ENCODE measurements at places on chromosomes 12 and 14.

GRCh38 chr14:54317391-54317790 is 79.4 kb upstream of the CDKN3 start:
- DNase-seq = no peak

DNA sequence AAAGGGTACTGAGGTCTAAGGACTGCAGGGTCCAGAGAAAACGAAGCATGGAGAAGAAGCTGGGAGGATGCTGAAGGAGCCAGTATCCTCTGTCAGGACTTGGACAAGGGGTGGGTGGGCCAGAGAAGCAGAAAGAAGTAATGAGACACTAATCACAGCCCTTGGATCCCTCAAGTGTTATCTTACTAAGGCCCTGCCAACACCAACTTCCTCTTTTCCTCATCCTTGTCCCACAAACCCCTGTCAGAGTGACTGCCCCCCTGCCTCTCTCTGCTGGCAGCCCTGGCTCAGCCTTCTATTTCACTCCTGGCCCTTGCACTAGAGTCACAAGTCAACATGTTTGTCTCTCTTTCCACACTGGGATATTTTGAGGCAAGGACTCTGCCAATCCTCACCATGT is 3.8 kb upstream of the ASIC1 start:
- no peak for DNase-seq

DNA sequence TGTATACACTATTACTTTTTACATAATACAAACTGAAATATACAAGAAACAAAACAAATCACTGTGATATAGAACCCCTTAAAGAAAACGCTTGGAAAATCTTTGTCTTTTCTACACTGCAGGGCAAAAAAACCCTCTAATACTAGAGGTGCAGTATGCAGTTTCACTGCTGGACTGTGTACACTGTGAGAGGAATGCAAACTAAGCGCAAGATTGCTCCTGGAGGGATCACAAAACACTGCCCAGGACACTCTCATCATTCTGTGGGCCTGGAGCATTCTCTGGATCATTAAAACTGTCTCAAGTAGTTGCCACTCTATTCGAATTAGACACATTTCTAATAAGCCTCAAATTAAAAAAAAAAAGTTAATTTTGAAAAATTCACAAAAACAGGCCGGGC is 217.6 kb downstream of the MED13L start:
- no peak for DNase-seq

- DNase-seq = no peak
Measured at GRCh38 chr14:65606460-65606859, 193.9 kb downstream of the FUT8 start.

DNA sequence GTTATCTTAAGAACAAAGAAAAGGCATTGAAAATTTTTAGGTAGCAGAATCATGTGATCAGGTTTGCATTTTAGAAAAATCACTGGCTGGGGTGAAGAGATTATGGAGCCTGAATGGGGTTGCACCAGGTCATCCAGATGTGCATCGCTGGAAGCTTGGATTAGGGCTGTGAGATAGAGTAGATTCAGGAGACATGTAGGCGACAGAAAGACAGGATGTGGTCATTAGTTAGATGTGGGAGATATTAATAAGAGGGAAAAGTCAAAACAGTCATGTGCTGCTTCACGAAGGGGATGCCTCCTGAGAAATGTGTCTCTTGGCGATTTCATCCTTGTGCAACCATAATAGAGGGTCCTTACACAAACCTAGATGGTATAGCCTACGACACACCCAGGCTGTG is 25.1 kb downstream of the TEAD4 start:
- no peak for DNase-seq

- no peak for DNase-seq
Measured at GRCh38 chr14:38186216-38186615, 21.5 kb upstream of the SSTR1 start.

Data from T-helper 2 cell (primary cell).